Left cardiac atrium (tissue), 4 donors: ENCODE measurements at places on chromosomes 3 and 15. TPM values are rescaled to one million over a fixed set of nuclear protein-coding genes. Genes with fewer than 3 reads are reported as not detected.

DNA sequence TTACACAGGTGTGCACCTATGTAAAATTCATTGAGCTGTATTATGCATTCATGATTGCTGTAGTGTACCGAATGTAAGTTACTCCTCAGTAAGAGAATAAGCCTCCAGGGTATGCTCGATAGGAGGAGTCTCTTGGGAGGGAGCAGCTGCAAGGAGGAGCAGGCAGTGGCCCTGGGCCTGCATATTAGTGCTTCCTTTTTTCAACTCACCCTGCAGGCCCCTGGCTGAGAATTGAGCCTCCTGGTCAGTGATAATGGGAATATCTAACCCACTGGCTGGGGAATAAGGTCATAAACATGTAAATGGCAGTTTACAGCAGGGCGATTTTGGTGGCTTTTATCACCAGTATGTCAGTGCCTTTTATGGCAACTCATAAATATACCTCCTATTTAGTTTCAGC lies 21.7 kb upstream of the SFMBT1 start:
- DNase-seq = no peak

DNA sequence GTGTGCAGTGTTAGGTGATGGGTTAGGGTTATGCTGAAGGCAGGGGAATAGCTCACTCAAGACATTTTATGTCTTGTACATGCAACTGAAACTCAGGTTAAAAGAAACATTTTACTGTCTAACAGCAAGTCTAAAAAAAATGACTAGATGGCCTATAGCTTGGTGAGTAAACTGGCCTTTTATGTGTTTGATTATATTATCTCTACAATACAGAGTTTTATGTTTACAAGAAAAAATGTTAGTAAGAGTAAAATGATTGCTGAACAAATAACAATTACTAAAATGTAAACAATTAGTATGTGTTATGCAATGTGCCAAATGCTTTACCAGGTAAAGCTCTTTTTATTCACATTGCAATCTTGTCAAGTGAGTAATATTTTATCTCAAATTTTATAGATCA lies 1039.6 kb downstream of the ROBO2 start:
- no peak for DNase-seq

- DNase-seq = no peak
Measured at GRCh38 chr3:54659347-54659746, 268.5 kb downstream of the LRTM1 start.

- no peak for DNase-seq
Measured at GRCh38 chr3:13075318-13075717, 2.1 kb upstream of the IQSEC1 start.

GRCh38 chr3:172405914-172406313 lies 42.3 kb downstream of the GHSR start:
- DNase-seq = no peak

GRCh38 chr3:56476771-56477170 lies 8.5 kb upstream of the ERC2 start:
- no peak for DNase-seq

DNA sequence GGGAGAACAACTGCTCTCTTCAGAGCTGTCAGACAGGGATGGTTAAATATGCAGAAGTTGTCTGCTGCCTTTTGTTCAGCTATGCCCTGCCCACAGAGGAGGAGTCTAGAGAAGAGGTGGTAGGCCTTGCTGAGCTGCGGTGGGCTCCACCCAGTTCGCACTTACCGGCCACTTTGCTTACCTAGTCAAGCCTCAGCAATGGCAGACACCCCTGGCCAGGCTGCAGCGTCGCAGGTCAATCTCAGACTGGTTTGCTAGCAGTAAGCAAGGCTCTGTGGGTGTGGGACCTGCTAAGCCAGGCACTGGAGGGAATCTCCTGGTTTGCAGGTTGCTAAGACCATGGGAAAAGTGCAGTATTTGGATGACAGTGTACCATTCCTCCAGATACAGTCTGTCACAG lies 12.3 kb upstream of the TMEM45A start:
- DNase-seq = no peak

GRCh38 chr15:88775776-88776175 lies 27.5 kb upstream of the ACAN start:
- no peak for DNase-seq

- no peak for DNase-seq
Measured at GRCh38 chr3:8204853-8205650, 296.6 kb upstream of the LMCD1 start.

CLSTN2 gene
- total RNA-seq = 22.9 TPM

NCEH1 gene
- 25.5 TPM for total RNA-seq

FBXL2 gene
- total RNA-seq = 1.9 TPM

EXD1 gene
- total RNA-seq = not detected
